Natural killer cell (primary cell): ENCODE measurements at places on chromosomes 11 and 22.

DNA sequence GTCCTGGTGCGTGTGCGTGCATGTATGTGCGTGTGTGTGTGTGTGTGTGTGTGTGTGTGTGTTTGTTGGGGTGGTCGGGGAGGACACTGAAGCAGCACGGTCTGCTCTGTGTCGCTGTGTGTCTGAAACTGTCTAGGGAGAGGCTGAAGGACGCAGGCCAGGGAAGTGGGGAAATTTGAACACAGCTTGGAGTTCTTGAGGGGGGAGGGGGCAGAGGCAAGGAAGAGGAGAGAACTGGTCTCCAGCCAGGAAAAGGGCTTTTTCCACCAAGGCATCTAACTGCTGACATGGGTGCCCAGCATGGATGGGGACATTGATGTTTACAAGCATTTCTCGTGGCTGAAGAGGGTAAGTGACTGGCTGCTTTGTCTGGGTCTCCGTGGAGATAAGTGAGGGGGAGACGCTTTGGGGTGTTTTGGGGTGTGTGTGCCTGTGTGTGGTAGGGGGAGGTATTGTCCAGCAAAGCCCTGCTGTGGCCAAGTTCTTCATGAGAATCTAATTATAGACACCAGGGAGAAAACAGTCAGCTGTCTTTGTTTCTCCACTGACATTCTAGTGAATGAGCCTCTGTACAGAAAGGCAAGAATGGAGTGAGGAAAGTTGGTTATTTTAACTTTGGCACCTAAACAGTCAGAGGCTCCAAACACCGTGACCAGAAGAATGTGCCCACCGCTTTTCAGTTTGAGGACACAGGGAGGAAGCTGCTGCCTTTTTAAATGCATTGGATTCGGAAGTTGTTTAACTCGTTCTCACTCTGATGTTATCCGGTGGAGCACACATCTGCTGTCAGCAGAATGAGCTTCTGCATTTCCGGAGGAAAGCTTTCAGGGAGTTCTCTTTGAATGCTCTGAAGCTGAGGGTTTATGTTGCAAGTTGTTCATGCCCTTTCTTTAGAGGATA lies 63.7 kb downstream of the PPFIBP2 start:
- DNase-seq = peak; percentile 37

- no peak for DNase-seq
These were observed 808.6 kb upstream of the RAG2 start for GRCh38 chr11:37406651-37407050.

- DNase-seq = peak; percentile 89
These were observed 35.8 kb upstream of the FCHSD2 start for GRCh38 chr11:73177778-73178539.

DNA sequence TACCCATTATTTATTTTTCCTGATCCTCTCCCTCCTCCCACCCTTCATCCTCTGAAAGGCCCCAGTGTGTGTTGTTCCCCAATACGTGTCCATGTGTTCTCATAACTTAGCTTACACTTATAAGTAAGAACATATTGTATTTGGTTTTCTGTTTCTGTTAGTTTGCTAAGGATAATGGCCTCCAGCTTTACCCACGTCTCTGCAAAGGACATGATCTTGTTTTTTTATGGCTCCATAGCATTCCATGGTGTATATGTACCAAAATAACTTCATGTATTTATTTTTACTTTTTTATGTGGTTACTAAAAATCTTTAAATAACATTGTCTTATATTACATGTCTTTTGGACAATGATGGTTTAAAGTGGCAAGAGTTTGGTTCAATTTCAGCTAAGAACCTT lies 15.2 kb downstream of the PDGFD start:
- no peak for DNase-seq

DNA sequence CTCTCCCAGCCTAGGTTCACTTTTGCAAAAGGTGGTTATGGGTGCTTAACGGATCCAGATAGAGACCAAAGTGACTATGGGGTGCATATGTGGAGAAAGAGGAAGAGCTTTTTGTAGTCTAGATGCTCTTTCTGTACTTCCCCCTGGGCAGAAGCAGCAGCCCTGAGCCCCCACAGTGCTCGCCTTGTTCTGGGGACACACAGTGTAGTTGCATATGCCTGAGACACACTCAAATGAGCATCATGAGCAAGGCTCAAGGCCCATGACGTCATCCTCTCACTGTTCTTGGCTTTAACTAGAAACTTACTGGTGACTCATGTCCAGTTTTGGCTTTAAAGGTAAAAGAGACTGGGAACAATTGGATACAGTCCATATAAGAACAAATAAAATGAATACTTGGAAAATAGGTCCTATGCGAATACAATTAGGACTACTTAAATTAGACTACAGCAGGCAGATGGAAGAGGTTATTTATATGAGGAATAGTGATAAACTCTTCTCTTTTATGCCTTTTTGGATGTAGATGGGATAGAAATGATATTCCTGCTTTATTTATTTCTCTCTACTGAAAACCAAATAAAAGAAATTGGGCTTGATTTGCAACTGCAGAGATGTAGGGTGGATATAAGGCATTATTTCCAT lies 20.1 kb upstream of the PEX26 start:
- no peak for DNase-seq

DNA sequence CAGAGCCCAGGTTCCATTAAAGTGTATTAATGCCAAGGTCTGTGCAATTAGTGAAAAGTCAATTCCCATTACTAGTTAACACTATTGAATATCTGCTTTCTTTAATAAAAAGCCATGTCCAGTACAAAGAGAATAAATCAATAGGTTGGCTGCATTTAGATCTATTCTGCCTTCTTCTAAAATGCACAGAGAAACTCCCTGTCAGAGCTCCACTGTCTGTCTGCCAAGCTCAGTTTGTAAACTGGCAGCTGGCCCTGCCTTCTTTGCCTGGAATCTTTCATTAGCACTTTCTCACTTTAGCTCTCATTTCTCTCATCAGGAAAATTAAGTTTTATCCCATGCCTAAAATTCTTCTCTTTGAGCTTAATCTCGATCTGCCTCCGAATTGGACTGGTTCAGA lies 35.6 kb downstream of the ARL14EP start:
- no peak for DNase-seq

- DNase-seq = no peak
These were observed at the start of gene TPH1 for GRCh38 chr11:18046116-18046777. Gene TPH1, minus strand, starts transcription at chr11:18046269. Its CDS starts 5,507 bp downstream, at chr11:18040762.

GRCh38 chr11:78386215-78386941 lies 31.2 kb downstream of the GAB2 start:
- no peak for DNase-seq

DNA sequence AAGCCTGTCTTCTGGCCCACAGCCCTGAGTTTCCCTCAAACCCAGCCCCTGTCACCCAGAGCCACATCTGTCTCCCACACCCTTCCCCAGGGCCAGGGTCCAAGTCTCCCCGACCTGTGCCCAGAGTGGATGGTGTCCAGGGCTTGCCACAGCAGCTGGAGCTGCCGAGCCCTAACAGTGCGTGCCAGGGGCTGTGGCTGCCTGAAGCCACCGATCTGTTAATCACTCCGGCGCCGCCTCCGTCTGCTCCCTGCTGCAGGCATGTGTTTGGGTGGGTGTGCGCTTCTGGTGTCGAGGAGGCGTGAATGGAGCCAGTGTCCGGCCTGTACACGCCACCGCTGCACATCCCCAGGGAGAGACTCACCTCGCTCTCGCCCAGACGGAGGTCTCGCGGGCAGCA lies 26.1 kb downstream of the SHISAL1 start:
- no peak for DNase-seq

DNA sequence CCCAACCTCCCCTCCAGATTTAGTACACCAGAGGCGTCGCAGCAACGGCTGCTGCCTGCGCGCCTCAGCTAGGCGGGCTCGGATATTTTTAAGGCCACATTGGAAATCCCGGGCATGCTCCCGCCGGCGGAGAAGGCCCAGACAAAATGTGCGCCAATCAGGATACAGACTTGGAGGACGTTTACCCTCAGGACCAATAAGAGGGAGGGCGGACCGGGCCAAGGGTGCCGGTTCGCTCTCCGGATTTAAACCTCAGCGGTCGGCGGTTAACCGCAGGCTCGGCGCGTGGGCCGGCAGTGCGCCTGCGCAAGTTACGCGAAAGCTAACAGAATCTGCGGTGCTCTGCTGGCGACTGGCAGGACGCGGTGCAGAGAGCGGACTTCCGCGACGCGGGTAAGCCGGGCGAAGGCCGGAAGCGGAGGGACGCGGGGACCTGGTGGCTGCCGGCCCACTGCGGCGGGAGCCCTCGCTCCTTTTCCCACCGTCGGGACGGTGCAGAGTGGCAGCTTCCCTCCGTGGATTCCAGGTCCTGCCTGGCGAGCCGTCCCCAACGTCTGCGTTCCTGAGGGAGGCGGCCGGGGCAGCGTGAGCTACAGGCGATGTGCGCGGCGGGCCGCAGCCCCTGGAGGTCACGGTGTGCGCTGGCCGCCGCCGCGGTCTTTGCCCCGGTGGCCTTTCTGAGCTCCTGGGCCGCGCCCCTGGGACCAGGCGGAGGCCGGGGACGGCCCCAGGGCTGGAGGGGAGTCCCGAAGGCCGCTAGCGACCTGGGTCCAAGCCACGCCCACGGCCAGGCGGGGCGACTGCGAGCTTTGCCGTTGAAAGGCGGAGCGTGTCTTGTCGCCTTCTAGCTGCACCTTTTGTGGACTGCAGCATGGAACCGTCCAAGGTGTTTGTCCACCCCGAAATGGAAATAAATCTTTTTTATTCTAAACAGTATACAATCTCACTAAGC lies at the start of gene HYLS1:
Gene HYLS1, plus strand, starts transcription at position 296 of the 952 bp plus-strand sequence. CDS start 11,701 bp downstream, outside the sequence.
- peak; percentile 98 for DNase-seq

DNA sequence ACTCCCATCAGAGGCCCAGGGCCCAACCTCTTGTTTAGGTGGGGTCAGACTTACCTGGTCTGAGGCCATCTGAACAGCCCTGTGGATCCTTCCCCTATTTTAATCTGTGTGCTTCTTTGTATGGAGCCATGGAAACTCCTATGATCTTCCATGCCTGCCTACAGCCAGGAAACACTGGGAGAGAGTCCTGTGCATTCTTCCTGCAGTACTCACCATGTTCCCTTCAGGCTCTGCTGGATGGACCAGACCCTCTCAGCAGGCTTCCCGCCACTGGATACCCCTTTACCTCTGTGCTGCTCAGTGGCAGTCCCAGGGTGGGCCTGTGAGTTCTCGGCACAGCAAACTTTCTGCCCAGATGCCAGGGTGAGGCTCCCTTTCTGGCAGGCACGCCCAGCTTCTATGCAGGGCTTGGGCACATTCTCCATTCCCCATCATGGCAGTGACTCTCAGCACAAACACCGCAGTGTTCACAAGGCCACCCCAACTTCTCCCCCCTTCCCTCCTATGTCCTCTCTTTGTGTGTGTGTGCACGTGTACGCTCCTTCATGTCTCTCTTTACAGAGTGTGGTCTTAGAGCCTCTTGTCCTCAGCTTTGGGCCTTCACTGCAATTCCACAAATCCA lies 34.8 kb downstream of the NEU3 start:
- DNase-seq = no peak

DNA sequence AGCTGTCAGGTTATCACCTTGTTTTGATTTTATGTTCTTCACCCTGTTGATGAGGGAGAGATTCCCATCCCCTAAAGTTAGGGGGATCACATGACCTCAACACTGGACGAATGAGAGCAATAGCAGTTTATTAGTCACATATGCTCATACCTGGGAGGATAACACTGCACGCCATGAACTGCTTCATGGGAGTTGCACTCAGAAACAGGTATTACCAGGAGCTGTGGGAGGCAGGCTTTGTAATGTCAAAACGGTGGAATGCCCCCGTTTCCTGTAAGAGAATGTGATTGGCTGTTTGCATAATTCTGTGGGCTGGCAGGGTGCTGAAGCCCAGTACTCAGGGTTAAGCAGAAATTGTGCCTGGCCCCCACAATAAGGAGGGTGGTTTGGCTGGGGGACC lies 3.2 kb upstream of the THY1 start:
- no peak for DNase-seq

DNA sequence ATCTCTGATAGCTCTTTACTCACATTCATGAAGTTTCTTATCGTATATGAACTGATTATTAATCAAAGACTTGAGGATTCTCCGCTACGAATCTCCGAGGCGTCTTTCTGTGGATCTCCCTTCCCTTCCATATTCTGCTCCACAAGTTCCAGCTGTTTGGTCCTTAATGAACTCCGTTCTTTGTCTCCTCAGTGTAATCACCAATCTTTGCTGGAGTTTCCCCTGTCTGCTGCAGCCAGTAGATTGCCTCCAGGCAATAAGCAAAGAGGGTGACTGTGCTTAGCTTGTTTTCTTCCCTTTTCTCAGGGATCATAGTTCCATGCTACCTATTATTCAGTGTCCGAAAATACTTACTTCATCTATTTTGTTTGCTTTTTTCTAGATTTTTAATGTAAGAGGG lies 169.6 kb upstream of the FOLH1 start:
- no peak for DNase-seq

GRCh38 chr11:64892838-64893193 lies 14.4 kb upstream of the EHD1 start:
- no peak for DNase-seq

- DNase-seq = peak; percentile 89
These were observed 24.4 kb downstream of the SREBF2 start for GRCh38 chr22:41857155-41857859.

DNA sequence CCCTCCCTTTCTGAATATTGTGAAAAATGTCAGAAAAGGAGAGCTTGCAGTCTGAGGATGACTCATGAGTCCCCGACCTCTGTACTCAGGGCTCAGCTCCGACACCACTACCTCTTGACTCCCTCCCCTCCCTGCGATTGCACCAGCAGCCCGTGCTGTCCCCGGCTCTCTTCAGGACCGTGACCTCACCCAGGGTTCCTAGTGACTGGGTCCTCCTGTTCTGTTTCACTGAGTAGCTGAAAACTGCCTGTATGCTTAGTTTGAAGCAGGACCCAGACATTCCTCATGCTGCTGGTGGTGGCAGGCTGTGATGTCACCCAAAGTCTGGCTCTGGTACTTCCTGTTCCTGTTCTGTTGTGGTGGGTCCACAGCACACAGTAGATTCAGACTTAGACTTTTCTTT lies 11.7 kb downstream of the PHRF1 start:
- DNase-seq = peak; percentile 87

GRCh38 chr11:2789791-2790567 lies 90.2 kb upstream of the KCNQ1OT1 start:
- DNase-seq = peak; percentile 12

GRCh38 chr11:72040491-72041363 lies 39.6 kb downstream of the NUMA1 start:
- peak; percentile 61 for DNase-seq

DNA sequence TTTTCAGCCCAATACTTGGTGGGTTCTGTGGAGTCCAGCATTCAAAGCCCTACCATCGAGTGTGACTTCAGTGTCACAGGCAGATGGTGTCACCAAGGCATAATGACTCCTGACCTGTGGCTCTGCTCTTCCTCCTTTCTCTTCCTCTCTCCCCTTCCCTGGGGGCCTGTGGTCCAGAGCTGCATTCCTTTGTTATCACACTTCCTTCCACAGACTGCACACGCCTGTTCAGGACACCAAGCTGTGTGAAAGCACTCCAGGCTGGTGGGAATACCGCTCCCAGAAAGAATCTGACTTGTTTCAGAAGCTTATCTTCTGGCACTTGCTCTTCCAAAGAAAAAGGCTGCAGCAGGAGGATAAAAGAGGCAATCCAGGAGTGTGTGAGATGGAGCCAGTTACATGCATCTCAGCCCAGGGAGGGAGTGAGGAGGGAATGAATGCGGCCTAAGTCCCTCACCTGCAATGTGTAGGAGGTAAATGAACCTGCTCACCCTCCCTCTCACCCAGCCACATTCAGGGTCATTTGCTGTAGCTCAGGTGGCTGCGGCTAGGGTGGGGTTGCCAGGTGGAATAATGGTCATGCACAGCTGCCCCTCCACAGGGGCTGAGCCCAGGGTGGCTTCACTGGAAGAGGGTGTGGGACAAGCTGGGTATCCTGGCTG lies 79.3 kb downstream of the ADAMTS15 start:
- no peak for DNase-seq
